ENCODE measurements at places on chromosomes 7 and 10. TPM values are rescaled to one million over a fixed set of nuclear protein-coding genes. Genes with fewer than 3 reads are reported as not detected.

GRCh38 chr7:149635561-149636329, 137.6 kb downstream of the ZNF467 start:
- no peak for DNase-seq

HYCC1 gene
- polyA plus RNA-seq: 6.0 TPM

GRCh38 chr7:151687523-151688235, 168.0 kb upstream of the RHEB start:
- DNase-seq: no peak

DNA sequence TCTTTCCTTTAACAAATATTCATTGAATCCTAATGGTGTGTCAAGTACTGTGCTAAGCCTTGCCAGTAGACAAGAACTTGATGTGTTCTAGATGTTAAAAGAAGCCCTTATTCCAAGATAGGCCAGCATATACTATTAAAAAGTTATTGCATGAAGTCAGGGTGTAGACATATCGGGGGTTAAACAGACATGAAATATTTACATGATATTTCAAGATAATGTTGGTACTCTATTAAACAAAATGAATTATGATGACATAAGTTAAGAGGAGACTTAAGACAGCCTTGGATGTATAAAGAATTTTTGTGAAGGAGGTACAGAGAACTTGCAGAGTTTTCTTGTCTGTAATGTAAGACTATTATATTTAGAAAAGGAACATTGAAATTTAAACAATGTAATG, 44.8 kb downstream of the HDAC9 start:
- no peak for DNase-seq

DNA sequence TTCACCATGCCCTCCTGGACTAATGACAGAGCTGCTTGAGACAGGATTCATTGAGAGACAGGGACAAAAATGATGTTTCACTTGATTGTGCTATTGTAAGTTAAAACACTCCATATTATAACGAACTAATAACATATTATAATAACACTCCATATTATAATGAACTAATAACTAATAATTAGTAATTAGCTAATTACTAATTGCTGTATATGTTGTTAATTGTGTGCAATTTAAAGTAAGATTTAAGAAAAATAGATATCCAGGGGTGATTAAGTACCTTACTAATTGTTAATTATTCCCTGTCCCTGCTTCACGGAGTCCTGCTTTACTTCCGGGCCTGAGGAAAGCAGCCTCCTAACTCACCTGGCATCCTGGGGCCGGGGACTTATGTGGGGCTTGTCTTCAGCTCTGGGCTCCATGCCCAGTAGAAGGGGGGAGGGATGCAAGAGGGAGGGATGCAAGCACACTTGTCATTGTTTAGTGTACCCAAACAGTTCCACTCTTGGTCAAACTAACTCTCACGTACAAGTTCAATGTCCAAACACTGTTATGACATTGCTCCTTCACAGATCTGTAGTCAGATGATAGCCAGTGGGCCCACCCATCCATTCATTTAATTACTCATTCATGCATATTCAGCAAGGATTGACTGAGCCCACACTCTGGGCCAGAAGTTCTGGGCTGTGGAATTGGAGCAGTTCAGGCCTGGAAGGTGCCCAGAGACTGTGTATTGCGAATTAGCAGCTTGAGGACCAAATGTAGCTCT, 53.8 kb downstream of the COL13A1 start:
- DNase-seq: peak; percentile 44

GRCh38 chr10:76282061-76283025, 850.9 kb downstream of the LRMDA start:
- no peak for DNase-seq

- DNase-seq: no peak
Measured at GRCh38 chr10:118407026-118407425, 64.9 kb upstream of the FAM204A start.

MYPN gene
- polyA plus RNA-seq: 0.01 TPM

- no peak for DNase-seq
Measured at GRCh38 chr7:105782391-105783042, 93.9 kb downstream of the ATXN7L1 start.

- no peak for DNase-seq
Measured at GRCh38 chr7:84811362-84811761, 375.5 kb downstream of the SEMA3D start.
